ENCODE measurements at places on chromosomes 1 and 21.

GRCh38 chr21:15121655-15122120, 56.9 kb upstream of the NRIP1 start:
- DNase-seq, result no peak

- peak; percentile 3 for DNase-seq
These were observed 73.8 kb upstream of the ZNF281 start for GRCh38 chr1:200483491-200484143.

GRCh38 chr1:171600862-171601261, 21.2 kb upstream of the MYOCOS start:
- DNase-seq, result no peak

DNA sequence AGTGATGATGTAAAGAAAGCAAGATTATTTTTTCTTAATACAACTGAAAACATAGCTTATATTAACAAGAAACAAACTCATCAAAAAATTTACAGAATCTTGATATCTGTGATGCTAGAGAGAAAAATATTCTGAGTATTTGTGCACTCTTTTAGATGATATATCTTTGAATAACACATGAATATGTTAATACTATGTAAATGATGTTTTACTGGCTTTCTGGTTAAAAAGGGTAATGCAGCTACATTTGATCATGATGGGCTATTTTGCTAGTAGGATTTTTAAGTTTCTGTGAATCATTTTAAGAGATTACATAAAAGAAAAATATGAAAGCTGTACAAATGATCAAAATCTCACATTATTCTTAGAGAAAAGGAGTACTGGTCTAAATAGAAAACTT, 114.5 kb downstream of the GRIK1 start:
- DNase-seq, result no peak

DNA sequence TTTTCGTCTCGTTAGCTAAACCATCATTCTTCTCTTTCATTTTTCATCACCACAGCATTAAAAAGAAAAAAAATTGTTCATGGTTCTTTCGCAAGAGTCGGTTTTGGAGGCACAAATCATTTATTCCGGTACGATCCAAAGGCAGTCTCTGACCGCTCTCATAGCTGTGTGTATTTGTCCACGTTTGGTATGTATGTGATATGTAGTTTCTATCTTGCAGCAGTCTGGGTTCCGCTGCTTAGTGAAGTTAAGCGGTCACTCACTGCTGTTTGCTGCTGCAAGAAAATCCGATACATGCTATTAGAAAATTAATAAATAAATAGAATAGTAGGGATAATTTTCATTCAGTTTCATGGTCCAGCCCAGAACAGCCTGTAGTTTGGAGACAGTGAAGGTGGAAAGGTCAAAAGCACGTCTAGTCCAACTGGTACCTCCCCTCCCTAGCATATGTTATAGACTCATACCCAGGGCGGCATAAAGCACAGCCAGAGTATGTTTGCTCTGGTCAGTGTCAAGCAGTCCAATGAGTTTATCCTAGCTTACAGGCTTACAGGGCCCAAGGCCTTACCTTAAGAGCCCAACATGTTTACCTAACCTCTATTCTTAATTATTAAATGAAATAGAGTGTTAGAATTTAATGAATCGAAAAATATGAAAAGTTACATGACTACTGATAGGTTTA, 2.5 kb downstream of the FMN2 start:
- no peak for DNase-seq

DNA sequence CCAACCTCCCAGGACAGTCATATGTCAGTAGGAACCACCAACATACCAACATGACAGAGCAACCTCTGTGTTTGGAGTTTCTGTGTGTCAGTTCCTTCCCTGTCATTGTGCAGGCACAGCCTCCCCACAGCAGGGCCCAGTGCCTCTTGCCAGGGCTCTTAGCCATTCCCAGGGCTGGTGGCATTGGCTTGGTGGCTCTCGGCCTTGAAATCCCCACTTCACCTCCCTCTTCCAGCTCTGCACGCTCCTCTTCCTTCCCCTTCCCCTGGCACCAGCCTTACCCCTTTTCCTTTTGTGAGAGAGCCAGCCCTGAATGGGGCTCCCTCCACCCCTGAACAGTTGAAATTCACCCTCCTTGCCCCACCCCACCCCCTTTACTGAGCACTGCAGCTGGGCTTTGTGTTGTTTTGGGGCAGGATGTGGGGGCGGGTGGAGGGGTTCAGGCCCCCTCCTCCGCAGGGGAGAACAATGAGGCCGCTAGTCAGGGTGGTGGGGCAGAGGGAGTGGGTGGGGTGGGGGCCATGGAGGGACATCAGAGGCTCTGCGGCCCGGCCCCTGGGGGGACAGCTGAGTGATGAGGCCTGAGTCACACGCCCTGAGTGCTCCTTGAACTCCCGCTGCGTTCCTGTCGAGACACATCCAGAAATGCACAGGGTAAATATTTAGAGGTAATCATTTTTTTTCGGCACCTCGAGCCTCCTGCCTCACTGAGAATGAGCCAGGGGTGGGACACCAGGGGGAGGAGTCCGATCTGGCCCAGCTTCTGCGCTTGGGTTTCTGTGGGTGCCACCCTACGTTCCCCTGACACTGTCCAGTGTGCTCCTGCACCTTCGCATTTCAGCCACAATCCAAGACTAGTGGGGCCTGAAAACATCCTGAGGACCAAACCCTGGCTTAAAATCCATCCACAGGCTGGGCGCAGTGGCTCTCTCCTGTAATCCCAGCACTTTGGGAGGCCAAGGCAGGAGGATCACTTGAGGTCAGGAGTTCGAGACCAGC, 28.6 kb downstream of the LGR6 start:
- no peak for DNase-seq

DNA sequence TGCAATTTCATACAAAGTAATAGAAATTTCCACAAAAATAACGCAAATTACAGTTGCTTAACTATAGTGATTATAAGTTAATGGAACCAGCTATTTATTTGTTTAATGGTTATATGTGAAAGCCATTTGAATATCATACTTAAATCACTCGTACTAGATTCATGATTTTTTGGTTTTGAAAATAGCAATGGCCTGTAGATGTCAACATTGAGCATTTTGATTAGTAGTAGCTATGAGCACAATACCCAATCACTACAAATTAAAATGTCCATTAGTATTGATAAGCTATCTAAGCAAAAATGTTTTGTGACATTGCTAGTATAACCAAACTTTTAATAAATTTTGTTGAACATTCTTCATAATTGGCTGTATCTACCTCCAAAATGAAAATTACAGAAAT, 10.0 kb downstream of the COL24A1 start:
- no peak for DNase-seq

DNA sequence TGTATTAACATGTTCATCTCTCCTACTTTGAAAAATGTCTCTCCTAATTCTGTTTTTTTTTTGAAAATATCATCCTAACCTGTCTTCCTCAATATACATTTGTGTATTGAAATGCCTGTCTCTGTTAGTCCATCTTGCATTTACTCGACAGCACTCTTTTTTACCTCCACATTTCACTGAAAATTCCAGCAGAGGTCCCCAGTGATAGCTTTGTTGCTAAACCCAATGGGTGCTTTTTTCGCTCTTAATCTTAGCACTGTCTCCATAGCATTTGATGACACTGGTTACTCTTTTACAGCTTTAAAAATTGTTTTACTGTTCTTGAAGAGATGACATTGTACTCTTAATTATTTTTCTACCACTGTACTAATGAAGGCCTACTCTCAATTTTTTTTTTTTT, 10.8 kb downstream of the OSBPL9 start:
- DNase-seq, result no peak

DNA sequence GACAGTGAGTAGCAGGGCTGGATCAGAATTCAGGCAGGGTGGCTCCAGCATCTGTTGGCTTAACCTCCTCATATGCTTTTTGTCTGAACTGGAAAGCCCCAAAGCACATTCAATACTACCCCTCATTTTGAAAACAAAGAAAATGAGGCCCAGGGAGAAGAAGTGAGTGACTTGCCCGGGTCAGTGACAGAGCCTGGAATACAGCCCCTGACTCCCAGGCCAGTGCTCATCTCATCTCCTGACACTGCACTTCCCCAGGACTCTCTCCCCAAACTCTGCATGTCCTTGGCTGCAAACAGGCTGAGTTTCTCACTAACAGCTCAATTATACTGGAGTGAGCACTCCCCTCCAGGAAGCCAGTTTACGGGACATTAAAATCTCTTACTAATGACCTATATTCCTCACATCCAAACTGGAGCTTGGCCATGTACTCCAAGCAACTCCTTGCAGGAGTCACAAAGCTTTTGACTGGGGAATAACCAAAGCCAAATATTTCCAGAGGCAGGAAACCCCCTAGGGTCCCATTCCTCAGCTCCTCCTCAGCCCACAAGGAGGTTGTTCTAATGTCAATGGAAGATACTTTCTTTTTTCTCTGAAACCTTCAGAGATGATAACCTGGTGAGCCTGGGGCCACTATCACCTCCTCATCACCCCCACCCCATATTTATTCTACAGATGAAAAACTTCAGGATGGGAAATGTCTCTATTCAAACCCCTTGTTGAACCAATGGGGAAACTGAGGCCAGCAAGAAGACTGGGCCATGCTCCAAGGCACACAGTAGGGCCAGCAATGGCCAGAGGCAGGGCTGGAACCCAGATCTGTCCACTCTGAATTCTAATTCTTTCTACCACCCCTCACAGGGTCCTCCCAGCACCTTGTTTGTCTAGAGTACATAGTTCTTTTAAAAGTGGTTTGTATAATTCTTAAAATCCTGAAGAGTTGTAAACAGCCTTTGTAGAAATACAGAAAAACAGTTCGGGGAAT, 127.0 kb downstream of the PLPP3 start:
- no peak for DNase-seq

DNA sequence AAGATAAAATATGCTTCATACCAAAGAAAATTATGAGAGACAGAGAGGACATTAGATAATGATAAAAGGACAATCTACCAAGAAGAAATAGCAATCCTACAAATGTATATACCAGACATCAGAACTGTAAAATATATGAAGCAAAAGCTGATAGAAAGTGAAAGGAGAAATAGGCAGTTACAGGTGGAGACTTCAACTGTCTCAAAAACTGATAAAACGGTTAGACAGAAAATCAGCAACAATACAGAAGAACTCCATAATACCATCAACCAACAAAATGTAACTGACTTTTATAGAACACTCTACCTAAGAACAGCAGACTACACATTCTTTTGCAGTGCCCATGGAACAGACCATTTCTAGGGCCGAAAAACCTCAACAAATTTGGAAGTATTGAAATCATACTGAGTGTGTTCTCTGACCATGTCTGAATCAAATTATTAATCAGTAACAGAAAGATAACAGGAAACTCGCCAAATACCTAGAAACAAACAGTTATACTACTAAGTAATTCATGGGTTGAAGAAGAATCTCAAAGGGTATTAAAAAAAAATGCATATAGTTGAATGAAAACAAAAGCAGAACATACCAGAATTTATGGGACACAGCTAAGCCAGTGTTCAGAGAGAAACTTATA, 132.1 kb downstream of the RPS6KC1 start:
- DNase-seq, result no peak

DNA sequence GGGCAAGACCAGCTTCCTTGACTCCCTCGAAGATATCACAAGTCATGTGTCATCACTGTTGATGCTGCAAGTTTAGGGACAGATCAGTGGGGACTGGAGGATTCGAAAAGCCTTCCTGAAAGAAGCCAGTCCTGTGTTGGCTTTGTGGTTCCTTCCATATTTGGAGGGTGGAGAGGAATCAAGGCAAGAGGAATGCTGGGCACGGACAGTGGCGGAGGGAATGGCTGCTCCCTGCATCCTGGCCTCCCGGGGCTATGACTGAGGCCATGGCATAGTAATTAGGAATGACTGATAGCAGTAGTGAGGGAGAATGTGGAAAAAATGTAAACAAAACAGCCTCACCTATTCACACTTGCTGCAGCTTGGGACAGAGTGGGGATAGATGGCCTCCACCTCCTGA, 36.4 kb downstream of the VANGL1 start:
- no peak for DNase-seq

- no peak for DNase-seq
These were observed 21.4 kb upstream of the CPT2 start for GRCh38 chr1:53174971-53175913.

- no peak for DNase-seq
These were observed 128.3 kb downstream of the NRDC start for GRCh38 chr1:51750218-51750617.

DNA sequence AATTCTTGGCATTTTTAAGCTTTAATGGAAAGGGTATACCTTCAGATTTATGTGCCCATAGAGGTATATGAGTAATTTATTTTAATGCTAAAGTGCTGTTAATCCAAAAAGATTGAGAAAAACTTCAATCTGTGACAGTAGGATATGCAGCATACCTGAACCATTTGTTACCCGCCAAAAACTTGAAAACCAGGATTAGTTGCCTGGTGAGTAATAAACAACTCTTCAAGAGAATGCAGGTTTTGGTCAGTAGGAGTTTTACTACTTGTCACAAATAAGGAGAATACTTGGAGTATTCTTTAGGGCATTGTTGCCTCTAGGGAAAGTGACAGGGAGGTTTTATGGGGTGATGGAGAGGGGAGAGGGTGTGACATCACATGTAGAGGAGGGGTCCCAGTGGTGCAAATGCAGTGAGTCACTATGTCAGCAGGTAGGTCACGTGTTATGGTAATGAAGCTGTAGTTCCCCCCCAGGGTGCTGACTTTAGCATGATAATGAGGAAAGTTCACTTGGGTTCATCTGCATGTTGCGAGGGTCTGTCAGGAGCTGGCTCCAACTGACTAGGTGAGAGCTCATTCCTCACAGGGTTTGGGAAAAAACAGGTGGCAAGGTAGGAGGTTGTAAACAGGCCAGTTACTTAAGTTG, 23.1 kb downstream of the USP25 start:
- DNase-seq, result no peak

DNA sequence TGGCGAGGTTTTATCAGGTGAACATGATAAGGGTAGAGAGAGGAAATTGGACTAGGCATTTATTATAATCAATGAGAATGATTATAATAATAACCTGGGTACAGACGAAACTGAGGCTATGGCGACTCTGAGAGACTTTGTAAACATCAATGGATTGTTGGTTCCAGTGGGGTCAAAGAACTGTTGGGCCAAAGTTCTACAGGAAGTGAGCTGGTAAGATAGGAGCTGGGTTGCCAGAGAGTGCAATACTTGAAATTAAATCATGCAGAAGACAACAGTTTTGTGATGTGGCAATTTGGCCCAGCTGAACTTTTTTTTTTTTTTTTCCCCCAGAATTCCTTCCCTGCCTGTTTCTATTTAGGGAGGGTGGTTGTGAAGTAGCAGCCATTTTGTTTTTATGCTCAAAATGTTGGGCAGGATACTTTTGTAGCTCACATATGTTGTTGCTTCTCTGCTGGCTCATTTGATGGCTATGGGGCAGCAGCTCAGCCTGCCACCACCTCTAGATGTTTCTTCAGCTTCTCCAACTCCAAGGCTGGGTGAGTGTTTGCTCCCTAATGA, 286.5 kb upstream of the B3GALT2 start:
- DNase-seq, result no peak
